ENCODE measurements at places on chromosomes 16 and 17.

- DNase-seq = no peak
Measured at GRCh38 chr17:81092518-81093095, 57.7 kb downstream of the BAIAP2 start.

- DNase-seq = no peak
Measured at GRCh38 chr16:86925067-86925791, 346.9 kb downstream of the FOXL1 start.

DNA sequence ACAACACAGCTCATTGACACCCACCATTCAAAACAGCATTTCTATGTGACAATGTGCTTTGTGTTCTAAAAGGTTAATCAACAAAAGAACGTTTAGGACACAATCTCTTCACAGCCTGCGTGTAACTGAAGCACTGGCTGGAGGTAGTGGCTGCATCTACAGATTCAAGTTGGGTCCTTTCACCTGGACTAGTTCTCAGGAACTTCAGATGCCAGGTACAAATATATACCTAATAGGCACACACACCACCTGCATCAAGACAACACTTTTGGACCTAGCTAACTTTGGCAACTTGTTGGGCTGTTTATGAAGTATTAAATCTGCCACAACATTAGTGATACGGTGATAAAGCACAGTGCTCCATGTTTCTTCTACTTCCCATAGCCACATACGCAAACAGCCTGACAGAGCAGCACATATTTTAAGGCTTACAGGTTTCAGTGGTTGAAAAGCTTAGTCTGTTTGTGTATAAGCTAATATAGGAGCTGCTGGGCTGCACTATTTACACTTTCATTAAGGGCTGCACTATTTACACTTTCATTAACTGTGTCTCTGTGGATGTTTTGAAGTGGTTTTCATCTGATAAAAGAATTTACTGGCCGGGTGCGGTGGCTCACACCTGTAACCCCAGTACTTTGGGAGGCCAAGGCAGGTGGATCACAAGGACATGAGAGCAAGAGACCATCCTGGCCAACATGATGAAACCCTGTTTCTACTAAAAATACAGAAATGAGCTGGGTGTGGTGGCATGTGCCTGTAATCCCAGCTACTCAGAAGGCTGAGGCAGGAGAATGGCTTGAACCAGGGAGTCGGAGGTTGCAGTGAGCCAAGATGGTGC is 132.6 kb downstream of the PARN start:
- DNase-seq = no peak

DNA sequence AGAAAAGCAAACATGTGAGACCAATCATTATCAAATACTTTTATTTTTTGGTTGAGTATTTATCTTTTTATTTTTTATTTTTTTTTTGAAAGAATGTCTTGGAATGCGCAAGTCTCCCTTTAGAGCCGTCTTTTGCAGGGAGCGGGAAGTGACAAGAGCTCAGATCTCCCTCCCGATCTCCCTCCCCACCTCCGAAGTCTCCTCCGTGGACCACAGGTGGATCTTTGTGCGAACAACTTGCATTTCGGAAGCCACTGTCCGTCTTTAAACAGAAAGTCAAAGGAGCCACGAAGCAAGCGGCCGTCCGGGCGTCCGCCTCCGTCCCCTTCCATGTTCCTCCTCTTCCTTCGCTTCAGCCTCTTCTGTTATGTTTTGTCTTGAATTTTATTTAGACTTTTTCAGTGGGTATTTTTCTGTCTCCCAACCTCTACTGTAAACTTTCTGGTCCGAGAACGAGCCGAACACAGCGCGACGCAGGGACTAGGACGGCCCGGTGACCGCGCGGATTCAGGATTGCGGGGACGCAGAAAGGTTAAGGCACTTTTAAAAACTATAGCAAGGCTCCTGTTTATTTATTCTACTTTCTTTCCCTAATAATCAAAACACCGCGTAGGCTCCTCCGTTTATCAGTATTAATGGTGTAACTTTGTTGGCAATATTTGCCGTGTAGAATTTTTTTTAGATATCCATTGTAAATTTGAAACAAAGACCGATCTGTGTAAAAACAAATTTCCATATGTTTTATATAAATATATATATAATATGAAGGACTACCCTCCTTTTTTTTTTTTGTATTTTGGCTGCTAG is 3.3 kb downstream of the FOXF1 start:
- DNase-seq = no peak

GRCh38 chr16:6852643-6853225 is 479.9 kb upstream of the RBFOX1 start:
- no peak for DNase-seq

DNA sequence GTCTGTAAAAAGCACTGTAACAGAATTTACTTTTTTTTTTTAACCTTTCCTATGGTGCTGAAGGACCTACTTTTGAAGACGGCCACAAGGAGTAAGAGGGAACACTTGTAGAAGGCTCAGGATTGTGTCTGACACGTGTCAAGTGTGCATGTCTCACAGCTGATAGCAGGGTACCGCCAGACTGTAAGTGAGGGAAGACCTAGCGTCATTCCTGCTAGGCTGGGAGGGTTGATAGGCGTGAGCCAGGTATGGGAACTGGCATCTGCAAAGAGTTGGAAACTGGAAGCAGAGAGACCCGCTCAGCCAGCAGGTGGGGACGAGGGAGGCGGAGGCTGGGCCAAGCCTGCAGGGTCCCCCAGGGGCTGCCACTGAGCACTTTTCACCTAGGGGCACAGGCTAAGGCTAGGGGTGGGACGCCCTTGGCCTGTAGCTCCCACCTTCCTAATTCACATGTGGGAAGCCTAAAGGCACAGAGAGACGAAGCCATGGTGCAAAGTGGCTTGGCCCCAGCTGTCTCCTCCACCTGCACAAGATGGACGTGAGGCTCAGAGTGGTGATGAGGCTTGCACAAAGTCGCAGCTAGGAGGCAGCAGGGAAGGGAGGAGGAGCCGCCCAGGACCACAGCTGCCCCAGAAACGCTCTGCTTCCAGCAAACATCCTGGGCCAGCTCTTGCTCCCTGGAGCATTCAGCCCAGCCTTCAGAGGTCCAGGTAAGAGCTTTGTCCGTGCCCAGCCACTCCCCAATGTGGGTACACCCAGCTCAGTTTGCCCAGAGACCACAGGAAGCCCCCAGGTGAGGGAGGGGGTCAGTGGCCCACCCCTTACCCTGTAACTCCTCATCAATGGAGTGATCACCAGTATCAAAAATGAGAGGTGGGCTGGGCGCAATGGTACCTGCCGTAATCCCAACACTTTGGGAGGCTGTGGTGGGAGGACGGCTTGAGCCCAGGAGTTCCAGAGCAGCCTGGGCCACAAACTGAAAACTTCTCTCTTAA is 18.9 kb downstream of the VASN start:
- no peak for DNase-seq

DNA sequence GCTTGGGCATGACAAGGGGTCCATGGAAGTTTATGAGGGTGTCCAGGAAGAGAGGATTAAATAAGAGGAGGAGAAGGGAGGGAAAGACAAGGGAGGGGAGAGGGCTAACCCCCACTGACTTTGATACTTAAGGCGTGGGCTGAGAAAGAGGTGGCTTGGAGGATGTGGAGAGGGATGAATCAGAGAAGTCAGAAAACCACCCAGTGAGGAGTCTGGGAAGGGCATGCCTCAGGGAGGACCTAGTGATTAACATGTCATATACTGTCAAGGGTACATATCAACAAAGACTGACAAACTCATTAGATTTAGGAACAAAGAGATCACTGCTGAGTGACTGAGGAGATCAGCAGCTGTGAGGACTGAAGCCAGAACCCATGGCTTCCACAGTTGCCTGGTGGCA is 145.4 kb downstream of the IRX5 start:
- no peak for DNase-seq

DNA sequence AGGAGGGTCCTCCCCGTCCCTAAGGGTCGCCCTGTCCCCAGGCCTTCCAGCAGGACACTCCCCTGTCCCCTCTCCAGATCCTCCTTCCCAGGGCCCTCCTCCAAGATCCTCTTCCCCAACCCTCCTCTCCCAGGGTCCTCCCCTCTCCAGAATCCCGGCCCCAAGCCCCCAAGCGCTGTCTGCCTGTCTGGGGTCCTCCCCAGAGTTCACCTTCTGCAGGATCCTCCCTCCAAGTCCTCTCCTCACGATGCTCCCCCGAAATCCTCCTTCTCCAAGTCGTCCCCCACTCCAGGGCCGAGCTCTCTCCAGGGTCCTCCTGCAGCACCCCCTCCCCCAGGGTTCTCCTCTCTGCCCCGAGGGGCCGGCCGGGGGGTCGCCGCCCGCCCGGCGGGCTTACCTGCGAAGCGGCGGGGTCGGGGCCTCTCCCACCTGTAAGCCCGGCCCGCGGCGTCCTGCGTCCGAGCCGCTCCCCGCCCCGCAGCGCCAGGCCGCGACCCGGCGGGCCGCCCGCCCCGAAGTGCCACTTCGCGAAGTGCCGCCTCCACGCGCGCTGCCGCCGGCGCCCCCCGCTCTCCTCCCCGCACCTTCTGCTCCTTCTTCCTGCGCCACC is 678 bp upstream of the BAIAP2 start:
- DNase-seq = no peak

- no peak for DNase-seq
Measured at GRCh38 chr16:25109643-25110042, 1.9 kb upstream of the LCMT1 start.

DNA sequence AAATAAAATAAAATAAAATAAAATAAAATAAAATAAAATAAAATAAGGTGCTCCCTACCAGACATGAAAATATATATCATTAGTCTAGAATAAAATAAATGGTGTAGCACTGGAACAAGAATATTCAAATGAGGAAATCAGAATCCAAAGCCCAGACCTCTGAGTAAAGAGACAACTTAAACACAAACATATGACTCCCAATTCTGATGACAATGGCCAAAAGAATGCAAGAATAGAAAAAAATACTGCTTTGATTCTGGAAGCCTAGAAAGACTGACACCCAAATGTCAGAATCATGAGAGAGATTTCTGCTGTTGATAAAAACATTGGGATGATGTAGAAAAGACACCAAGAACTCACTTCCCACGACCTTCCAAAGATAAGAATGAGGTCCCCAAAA is 27.9 kb downstream of the MYOCD start:
- DNase-seq = no peak

GRCh38 chr17:51435641-51436091 is 175.3 kb downstream of the UTP18 start:
- DNase-seq = peak; percentile 5

GRCh38 chr17:19508577-19508867 is 25.1 kb upstream of the SLC47A1 start:
- DNase-seq = no peak

DNA sequence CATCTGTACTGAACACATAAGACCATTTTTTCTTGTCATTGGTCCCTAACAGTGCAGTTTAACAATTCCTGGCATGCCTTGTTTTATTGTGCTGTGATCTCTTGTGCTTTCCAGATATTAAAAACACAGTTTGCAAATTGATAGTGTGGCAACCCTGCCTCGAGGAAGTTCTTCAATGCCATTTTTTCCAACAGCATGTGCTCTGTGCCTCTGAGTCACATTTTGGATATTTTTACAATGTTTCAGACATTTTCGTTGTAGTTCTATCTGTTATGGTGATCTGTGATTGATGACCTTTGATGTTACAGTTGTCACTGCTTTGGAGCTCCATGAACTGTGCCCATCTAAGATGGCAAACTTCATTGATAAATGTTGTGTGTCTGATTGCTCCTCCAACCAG is 66.2 kb downstream of the GOSR1 start:
- no peak for DNase-seq

GRCh38 chr17:39195568-39196160 is 1.8 kb downstream of the CACNB1 start:
- DNase-seq = peak; percentile 31

- no peak for DNase-seq
Measured at GRCh38 chr16:65201511-65201910, 79.6 kb upstream of the CDH11 start.

- DNase-seq = no peak
Measured at GRCh38 chr16:30173054-30173453, 10.3 kb upstream of the CORO1A start.

DNA sequence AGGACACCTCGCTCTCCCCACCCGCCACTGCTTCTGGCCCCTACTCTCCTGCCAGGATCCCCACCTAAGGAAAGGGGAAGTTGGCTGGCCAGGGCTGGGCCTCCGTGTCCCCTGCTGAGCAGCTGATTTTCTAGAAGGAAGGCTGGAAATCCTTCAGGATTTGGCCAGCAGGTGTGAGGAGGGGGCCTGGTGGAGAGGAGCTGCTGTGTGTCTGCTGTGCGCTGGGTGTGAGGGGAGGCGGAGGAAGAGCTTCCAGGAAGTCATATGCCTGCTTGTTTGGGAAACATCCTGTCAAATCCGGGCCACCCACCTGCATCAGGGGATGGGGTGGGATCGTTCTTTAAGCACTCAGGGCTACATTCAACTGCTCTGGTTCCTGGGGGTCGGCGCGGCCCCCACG is 28.6 kb downstream of the TPSG1 start:
- no peak for DNase-seq

GRCh38 chr16:65445313-65446260 is 323.7 kb upstream of the CDH11 start:
- no peak for DNase-seq

- no peak for DNase-seq
Measured at GRCh38 chr16:50684823-50685461, 3.8 kb upstream of the SNX20 start.

GRCh38 chr16:54447576-54448440 is 161.2 kb upstream of the IRX3 start:
- DNase-seq = no peak

- DNase-seq = no peak
Measured at GRCh38 chr17:58276423-58276822, 4.3 kb downstream of the MPO start.

DNA sequence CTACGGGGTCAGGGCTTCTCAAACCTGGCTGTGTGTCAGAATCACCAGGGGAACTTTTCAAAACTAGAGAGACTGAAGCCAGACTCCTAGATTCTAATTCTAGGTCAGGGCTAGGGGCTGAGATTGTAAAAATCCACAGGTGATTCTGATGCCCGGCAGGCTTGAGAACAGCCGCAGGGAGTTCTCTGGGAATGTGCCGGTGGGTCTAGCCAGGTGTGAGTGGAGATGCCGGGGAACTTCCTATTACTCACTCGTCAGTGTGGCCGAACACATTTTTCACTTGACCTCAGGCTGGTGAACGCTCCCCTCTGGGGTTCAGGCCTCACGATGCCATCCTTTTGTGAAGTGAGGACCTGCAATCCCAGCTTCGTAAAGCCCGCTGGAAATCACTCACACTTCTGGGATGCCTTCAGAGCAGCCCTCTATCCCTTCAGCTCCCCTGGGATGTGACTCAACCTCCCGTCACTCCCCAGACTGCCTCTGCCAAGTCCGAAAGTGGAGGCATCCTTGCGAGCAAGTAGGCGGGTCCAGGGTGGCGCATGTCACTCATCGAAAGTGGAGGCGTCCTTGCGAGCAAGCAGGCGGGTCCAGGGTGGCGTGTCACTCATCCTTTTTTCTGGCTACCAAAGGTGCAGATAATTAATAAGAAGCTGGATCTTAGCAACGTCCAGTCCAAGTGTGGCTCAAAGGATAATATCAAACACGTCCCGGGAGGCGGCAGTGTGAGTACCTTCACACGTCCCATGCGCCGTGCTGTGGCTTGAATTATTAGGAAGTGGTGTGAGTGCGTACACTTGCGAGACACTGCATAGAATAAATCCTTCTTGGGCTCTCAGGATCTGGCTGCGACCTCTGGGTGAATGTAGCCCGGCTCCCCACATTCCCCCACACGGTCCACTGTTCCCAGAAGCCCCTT is 10.9 kb downstream of the STH start:
- no peak for DNase-seq
